ENCODE measurements at places on chromosomes 1 and 21.

- DNase-seq, result no peak
Observed at GRCh38 chr1:9166289-9167235, 37.7 kb upstream of the GPR157 start.

GRCh38 chr1:225423518-225423855 lies 4.4 kb downstream of the LBR start:
- DNase-seq, result no peak

DNA sequence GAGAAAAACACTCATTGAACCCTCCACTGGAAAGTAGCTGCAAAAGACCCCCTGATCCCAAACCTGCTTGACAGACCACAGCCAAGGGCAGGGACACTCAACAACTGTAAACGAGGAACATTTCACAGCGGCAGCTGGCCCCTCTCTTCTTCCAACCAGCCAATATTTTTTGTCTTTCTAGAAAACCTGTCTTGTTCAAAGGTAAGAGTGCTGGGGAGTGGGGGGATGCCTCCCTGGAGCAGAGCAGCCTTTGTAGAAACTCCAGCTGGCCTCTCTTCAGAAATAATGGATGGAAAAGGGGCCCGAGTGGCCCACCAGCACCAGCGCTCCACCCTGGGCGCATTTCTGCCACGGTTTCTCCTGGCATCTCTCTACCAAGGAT lies 384.0 kb downstream of the RRAGC start:
- no peak for DNase-seq

- DNase-seq, result no peak
Observed at GRCh38 chr1:23286401-23286800, 57.7 kb downstream of the HNRNPR start.

GRCh38 chr21:16519036-16519435 lies 789.3 kb downstream of the USP25 start:
- DNase-seq, result no peak

GRCh38 chr21:25400427-25400826 lies 206.9 kb downstream of the MRPL39 start:
- no peak for DNase-seq

GRCh38 chr1:147892216-147892615 lies 10.4 kb upstream of the GJA8 start:
- no peak for DNase-seq

DNA sequence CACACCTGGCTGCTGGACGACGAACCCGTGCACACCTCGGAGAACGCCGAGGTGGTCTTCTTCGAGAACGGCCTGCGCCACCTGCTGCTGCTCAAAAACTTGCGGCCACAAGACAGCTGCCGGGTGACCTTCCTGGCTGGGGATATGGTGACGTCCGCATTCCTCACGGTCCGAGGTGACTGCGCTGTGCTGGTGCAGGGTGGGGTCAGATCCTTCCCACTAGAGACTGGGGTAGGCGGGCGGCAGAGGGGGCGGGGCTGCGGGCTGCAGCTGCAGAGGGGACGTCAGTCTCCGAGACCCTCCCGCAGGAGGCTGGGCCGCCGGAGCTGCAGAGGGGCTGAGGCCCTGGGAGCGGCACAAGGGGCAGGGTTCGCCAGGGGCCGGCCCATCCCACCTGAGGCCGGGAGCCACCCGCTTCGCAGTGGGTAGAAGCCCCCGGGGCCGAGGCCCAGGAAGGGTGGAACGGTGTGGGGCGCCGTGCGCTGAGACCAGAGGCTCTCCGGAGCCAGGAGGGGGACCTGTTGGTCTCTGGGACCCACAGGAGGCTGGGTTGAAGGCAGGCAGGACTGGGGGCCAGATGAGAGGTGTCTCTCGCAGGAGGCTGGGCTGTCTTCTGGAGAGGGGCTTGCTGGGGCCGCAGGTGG lies 90.6 kb downstream of the TRIM11 start:
- no peak for DNase-seq

DNA sequence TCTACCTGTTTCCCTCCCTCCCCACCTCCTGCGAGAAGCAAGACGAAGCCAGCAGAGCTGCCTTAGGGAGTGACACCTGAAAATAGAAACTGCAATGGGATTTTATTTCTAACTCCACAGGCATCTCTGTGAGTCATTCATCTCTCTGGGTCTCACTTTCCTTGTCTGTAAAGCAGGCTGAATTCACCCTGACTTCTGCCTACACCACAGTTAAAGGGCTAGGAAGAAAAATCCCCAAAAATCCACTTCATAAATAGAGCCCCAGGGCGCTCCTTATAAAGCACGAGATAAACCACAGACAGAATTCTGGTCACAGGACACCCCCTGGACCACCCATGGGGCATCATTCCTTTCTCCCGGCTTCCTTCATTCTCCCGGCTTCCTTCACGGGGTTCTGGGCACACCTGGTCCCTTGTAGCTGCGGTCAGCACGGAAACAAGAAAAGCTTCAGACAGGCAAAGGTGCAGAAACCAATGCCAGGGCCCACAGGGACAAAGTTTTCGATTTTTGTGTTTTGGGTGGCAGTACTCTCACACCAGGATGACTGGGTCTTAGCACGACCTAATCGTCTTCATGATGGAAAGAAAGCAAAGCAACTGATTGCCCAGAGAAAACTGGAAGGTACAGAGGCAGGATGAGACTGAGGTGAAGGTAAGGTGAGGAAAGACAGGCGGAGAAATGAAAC lies 2.8 kb upstream of the H6PD start:
- no peak for DNase-seq

GRCh38 chr1:50491142-50491541 lies 67.9 kb upstream of the DMRTA2 start:
- DNase-seq, result no peak

GRCh38 chr1:46128344-46128743 lies 4.1 kb downstream of the PIK3R3 start:
- no peak for DNase-seq

DNA sequence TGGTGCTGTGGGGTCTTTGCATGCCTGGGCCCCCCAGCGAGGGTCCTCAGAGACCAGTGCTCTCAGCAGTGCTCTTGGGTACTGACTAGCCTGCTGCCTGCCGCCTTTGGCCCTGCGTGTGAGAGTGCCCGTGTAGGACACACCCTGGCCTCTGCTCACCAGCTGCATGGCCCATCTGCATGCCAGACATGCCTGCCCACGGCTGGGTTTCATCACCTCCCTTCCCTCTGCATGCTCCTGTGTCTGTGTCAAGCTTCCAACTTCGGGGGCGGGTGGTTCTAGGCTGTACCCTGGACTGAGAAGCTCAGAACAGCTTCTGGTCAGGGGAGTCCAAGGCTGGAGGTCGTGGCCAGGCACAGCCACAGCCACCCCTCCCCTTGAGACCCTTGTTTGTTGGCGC lies 56.9 kb downstream of the PTPRF start:
- no peak for DNase-seq

DNA sequence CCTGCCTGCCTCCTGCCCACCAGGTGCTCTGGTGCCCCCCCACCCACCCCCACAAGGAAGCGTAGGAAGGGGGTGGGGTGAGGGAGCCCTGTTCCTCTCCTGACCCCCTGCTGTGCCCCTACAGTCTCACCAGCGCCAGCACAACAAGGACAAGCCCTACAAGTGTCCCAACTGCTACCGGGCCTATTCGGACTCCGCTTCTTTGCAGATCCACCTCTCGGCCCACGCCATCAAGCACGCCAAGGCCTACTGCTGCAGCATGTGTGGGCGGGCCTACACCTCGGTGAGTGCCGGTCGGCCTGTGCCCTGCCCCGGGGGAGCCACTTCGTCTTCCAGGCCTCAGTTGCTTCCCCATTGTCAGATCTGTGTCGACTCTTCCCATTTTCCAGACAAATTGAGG lies 25.9 kb downstream of the A3GALT2 start:
- DNase-seq, result no peak

- DNase-seq, result no peak
Observed at GRCh38 chr1:61687901-61688300, 37.0 kb downstream of the TM2D1 start.

- DNase-seq, result no peak
Observed at GRCh38 chr1:166271151-166271538, 104.3 kb upstream of the FAM78B start.

- no peak for DNase-seq
Observed at GRCh38 chr1:7339953-7340352, 431.1 kb upstream of the VAMP3 start.

GRCh38 chr1:59798600-59798999 lies 16.1 kb upstream of the HOOK1 start:
- DNase-seq, result no peak

DNA sequence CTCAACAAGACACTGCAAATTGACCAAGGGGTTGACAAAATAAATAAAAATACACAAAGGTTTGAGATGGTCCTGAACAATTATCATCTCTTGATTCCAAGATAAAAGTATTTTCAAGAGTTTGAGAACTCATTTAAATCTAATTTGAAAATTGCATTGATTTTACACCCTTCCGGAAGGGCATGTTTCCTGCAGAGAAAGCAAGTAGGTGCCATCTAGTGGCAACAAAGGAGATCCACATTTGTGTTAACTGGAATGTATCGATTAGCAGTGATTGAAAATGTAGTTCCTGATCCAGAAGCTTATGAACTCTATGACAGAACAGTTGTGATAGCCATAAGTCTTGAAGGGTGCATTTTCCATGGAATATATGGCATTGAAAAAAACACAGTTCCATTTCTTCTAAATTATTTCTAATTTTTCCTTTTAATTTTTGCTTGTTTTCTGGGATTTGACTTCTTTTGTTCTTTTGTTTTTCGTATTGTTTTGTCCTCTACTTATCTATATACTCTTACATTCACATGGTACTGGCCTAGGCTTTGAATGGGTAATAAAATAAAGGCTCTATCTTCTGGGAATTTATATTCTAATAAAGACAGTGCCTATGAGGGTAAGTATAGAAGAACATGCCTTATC lies 143.7 kb downstream of the DNM3 start:
- DNase-seq, result peak; percentile 22

- no peak for DNase-seq
Observed at GRCh38 chr21:16192902-16193301, 463.1 kb downstream of the USP25 start.

DNA sequence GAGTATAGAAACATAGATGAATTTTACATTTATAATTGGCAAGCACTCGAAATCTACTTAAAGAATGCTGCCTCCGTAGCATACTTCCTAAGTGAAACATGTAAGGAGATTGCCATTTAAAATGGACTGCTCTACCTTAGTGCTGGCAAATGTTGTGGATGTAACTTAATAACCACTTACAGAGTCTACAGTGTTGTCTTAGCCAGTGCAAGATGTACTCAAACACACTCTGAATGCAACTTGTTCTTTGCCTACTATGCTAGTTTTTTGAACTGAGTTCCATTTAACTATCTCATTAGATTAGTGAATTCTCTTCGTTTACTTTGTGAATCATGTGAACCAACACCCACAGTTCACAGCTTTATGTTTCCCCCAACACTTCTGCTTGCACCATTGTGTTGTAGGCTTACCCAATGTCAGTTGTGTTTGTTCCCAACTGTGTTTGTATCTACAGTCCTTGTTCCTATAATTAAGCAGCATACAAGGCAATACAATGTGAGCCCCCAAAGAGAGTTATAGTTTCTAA lies 345.5 kb upstream of the LYPLAL1 start:
- DNase-seq, result no peak

DNA sequence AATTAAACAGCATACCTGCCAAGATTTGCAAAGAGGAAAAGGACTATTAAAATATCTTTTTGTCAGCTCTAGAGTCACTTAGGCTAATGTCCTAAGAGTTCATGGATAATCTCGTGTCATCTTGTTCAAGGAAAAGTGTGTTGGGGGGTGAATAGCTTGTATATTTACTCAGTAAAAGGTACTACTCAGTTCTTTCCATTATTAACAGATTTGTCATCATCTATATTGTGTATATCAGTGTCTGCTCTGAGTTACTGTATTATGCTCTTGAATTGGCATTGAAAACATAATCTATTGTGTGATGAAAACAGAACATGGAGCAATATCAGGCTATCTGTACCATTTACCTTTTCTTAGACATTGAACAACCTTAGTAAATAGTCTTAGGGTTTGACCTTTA lies 41.9 kb downstream of the SMG7 start:
- no peak for DNase-seq

- DNase-seq, result no peak
Observed at GRCh38 chr1:90359994-90360393, 357.1 kb downstream of the BARHL2 start.

DNA sequence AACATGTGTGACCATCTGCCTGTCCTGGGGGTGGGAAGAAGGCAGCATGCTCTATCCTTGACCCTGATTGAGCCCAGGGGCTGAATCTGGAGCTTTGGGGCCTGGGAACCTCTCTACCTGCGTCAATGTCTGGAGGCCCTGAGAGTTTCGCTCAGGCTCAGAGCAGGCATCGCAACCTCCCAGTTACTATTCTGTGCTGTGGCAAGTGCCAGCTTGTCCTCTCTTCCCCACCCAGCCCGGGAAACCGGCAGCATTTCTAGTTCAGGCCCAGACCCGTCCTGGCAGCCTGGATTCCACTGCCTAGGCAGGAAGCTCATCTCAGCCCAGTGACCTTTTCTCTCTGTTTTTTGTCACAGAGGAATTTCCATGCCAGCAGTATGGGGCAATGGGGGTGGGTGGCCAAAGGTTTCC lies 10.0 kb upstream of the IRF6 start:
- no peak for DNase-seq

GRCh38 chr21:30268608-30269197 lies 14.0 kb downstream of the KRTAP24-1 start:
- no peak for DNase-seq

DNA sequence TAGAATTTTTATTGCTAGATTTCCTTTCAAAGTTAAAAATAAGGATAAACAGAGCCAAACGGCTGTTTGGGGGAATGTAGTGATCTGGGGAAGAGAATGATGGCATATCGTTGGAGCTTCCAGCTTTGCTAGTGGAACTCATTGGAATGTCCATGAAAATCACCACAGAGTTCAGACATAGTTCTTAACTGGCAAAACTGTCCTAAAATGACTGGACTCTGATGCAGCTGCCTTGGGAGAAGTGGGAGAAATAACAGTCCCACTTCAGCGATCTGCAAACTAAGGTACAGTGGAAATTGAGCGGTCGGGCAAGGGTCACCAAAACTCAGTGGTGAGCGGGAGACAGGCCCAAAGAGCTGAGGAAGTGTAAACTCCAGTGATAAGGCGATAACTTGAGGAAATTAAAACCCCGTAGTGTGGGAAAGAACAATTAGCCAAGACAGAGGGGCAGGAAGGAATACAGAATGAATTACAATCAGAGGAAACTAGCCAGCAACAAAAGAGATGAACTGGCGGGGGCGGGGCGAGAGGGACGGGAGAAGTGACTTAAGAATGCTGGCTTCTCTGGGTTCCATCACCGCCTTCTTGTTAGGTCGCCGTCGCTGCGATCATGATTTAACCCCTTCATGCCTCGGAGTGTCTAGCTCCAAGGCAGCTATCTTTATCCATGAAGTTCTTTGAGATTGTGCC lies 89.8 kb upstream of the ARHGAP29 start:
- peak; percentile 33 for DNase-seq

DNA sequence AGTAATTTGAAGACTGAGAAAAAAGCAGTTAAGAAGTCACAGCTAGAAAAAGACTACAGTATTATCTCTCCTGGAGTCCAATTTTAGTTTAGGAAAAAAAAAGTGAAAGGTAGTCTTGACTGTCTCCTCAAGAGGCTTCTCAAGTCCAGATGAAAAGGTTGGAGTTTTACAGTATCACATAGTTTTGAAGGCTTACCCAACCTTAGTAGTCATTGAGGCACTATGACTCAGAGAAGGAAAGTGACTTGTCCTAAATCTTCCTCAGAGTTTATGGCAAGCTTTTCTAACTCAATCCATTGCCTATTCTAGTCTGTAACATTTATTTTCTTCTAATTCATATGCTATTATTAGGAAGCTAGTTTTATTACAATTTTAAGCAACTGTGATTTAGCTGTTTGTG lies 174.9 kb downstream of the DPYD start:
- DNase-seq, result no peak

All from muscle of arm (tissue), 14 donors.